IPS DF 6.9 (cell line): ENCODE measurements at places on chromosomes 4 and X.

GRCh38 chr4:4866866-4867374, 7.5 kb downstream of the MSX1 start:
- DNase-seq: no peak

DNA sequence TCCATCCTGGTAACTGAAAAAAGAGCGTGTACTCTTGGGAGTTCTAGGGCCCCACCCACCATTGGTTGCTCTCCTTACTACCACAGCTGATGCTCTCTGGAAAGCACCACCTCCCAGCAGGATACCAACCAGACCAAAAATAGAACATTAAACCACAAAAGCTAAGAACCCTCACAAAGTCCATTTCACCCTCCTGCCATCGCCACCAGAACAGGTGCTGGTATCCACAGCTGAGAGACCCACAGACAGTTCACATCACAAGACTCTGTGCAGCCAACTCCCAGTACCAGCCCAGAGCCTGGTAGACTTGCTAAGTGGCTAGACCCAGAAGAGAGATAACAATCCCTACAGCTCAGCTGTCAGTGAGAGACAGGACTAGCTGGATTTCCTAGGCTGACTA, 240.6 kb downstream of the PABPC4L start:
- DNase-seq: no peak

GRCh38 chr4:53937327-53937726, 127.1 kb downstream of the CHIC2 start:
- DNase-seq: no peak

GRCh38 chrX:11698702-11699101, 33.0 kb upstream of the ARHGAP6 start:
- no peak for DNase-seq

DNA sequence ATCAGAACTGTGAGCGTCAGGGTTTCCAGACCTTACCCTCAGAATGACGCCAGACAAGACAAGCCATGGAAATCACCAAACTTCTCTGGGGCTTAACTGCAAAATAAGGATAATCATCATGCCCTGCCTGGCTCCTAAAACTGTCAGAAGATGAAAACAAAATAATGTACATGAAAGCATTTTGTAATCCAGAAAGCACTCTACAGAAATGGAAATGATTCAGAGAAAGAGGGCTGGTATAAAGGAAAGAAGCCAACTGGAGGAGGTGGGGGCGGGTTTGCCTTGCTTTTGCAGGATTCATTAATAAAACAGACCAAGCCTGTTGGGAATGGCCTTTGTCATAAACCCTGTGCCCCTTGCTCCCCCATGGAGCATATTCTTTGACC, 47.3 kb downstream of the SEPSECS start:
- DNase-seq: no peak

DNA sequence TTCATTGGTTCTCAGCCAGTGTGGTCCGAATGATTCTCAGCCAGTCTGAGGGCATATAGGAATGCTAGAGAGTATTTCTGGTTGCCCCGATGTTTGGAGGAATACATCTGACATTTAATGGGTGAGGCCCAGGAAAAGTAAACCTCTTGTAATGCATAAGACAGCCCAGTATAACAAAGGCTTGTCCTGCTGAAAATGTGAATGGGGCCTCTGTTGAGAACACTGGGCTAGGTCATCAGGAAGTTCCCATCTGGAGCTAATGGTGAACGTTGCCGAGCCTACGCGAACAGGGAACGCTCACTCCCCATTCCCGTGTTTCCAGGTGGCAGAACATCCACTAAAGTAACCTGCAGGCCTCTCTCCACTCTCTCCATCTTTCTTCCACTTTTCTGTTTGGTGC, 132.0 kb upstream of the CLNK start:
- no peak for DNase-seq

GRCh38 chrX:109535578-109535977, 1.1 kb upstream of the NXT2 start:
- no peak for DNase-seq

DNA sequence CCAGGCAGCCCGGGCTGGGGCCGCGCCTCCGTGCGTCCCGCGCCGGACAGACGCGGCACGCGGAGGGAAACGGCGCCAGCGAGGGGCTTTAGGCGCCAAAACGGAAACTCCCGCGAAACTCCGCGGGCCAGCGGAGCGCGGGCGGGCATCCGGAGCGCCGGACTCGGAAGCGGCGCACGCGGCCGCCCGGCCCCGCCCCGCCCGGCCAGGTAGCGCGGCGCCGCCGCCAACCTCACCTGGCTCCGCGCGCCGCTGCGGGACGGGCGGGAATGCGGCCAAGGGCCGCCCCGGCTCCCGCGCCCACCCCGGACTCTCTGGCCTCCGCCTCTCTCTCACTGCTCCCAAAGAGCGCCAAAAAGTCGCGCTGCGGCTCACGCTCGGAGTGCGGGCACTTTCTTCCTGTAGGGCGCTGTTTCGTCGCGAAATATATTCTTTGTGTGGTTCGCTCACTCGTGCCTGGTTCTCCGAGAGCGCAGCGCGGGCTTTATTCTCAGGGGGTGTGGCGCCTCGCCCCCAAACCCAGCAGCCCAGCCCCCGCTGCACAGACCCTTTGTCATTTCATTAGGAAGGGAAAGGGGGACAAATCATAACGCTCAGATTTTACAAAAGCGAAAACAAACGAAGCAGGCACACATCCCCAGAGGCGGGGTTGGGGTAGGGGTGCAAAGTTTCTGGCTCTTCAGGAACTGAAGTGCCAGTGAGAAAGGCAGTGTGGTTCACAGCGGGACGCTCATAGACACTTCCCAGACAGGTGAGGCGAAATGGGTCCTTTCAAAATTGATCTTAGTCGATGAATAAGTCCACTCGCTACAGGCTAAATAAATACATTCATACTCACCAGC, 961 bp upstream of the MBNL3 start:
- no peak for DNase-seq

DNA sequence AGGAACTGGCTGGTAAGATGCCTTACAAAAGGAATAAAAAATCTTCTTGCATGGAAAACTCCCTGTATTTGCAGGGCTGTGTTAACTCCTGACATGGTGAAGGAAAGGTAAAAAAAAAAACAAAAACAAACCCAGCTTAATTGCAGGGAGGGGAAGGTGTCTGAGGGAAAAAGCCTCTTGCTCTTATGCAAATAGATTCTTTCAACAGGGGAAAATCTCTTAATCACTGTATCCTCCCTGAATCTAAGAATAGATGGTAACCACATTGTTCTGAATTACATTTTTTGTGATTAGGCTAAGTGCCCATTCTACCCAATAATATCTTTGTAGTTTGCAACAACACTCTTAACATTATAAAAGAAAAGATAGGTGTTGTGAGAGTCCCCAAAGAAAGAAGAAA, 172.6 kb downstream of the RBM46 start:
- no peak for DNase-seq

DNA sequence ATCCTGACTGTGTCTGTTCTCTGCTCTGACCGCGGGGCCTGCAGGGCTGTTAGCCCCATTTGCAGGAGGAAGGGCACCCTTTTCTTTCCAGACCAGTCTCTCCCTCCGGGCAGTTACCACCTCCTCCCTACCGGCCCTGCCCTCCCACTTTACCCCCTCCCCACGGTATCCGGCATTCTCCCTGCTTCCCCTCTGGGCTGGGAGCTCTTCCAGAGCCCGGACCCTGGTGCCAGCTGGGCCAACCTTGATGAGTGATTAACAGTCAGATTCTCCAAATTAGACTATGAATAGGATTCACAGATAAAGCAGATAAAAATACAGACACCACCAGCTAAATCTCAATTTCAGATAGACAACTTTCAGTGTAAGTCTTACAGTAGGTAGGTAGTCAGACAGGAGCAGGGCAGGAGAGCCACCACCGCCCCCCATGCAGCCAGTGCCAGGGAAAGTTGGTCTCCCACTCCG, 23.4 kb upstream of the WFS1 start:
- no peak for DNase-seq

GRCh38 chr4:145736241-145736831, 56.4 kb downstream of the C4orf51 start:
- DNase-seq: no peak

- DNase-seq: no peak
Measured at GRCh38 chrX:44952329-44953027, 79.5 kb downstream of the KDM6A start.

- no peak for DNase-seq
Measured at GRCh38 chrX:108090491-108091263, 665 bp downstream of the PSMD10 start.

- DNase-seq: no peak
Measured at GRCh38 chrX:49189606-49190005, 3.4 kb upstream of the PRICKLE3 start.

DNA sequence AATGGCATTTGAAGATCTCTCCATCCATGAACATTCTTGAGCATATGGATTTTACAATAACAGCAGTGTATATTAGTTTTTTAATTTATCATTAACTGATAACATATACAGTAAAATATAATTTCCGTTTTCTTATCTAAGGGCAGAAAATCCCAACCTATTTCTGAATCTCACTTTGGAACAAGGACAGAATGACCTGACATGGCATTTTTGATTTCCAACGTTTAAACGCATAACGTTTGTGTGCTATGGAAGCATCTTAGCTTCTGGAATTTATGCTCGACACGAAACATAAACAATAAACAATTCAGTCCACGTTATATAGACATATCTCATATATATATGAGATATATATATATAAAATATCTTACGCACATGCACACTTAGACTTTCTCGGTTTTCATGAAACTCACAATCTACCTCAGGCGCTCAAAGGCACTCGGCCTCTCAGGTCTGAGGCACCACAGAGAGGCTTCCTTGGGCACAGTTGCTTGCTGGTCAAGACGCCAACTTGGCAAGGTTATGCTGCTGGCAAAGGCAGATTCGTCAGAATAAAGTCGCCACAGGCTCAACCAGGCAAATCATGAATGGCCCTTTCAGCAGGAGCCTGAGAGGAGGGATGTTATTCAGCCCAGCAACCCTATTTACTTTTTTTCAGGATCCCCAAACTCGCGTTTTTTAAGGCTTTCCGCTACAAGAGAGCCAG, 1.0 kb upstream of the UGT8 start:
- DNase-seq: no peak

GRCh38 chrX:9862953-9863352, 76.7 kb downstream of the SHROOM2 start:
- no peak for DNase-seq

GRCh38 chr4:38177641-38178391, 217.6 kb downstream of the PTTG2 start:
- DNase-seq: no peak

DNA sequence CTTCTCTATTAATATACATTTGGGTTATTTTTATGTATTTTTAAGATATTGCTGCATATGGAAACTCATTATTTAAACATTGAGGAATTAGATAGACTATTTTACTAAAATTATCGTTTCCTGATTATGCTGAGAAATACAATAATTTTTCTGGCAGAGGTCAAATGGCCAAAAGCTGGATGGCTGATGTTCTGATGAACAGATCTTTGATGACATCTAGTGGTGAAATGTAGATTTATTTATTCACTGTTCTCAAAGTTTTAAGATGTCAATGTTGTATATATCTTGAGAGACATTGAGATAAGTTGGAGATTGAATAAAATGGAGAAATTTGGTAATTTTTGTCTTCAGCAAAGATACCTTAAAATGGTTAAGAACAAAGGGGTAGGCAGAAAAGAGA, 96.2 kb downstream of the UGT8 start:
- DNase-seq: no peak

GRCh38 chr4:143700416-143701352, at the start of gene FREM3:
FREM3 (minus strand) TSS chr4:143700675; CDS start chr4:143700675, 0 bp downstream.
- no peak for DNase-seq

DNA sequence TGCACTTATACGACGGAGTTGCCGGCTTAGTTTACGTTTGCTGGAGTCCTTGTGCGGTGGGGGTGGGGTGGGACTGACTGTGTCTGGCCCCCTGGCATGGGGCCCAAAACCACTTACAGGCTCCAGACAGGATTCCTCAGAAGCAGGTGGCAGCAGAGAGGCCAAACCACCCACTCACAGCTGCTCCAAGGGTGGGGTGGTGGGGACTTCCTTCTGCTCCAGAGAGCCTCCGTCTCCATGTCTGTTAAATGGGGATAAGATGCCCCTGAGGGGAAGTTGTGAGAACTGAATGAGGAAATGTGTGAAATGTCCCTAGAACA, 36.7 kb downstream of the PSAPL1 start:
- DNase-seq: no peak

- DNase-seq: no peak
Measured at GRCh38 chr4:44071959-44072955, 376.4 kb downstream of the KCTD8 start.

- no peak for DNase-seq
Measured at GRCh38 chr4:163111588-163111987, 55.1 kb downstream of the NAF1 start.

- DNase-seq: no peak
Measured at GRCh38 chrX:129478516-129478915, 44.8 kb downstream of the SMARCA1 start.

DNA sequence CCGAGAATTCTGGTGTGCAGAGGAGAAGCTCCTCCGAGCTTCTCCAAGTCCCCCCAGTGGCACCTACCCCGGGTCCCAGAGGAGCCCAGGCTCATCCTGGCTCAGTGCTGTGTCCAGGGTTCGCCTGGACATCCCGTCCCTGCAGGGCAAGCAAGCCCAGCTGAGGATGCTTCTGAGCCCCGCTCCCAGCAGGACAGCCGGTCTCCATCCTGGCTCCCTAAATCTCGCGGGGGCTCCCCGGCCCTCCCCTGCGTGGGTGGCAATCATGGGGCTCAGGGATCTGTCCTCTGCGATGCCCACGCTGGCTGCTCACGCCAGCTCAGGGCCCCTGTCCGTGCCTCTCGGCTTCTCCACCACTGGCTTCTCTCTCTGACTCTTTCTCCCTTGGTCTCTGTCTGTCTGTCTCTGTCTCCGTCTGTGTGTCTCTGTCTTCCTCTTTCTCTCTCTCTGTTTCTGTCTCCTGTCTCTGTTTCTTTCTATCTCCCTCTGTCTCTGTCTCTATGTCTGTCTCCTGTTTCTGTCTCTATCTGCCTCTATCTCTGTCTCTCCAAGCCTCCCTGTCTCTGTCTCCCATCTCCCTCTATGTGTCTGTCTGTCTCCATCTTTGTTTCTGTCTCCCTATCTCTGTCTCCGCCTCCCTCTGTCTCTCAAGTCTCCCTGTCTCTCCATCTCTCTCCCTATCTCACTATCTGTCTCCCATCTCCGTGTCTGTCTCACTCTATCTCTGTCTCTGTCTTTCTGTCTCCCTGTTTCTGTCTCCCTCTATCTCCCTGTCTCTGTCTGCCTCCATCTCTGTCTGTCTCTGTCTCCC, 27.8 kb upstream of the SLC25A6 start:
- no peak for DNase-seq

- DNase-seq: no peak
Measured at GRCh38 chr4:38024206-38024509, 64.0 kb downstream of the PTTG2 start.

DNA sequence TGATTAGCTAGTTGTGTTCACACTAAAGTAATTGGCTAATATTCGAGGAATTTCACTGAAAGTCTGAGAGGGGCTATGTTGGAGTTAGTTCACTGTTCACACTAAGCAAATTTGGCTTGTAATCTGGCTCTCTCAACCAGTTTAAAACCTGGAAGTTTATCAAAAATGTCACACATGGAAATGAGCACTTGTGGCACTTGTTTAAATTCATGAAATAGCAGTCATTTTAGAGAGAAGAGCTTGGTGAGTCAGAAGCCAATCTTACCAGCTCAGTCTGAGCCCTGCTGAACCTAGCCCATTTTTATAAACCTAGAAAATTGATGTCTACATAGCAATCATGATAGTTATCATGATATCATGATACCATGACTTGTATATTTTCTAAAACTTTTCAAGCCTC, 90.7 kb upstream of the JADE1 start:
- DNase-seq: no peak
